Suprapubic skin (tissue), 4 donors: ENCODE measurements at places on chromosomes 16 and 17. TPM values are rescaled to one million over a fixed set of nuclear protein-coding genes. Genes with fewer than 3 reads are reported as not detected.

The ZNF646 gene
- 19.2 TPM for total RNA-seq

The ZDHHC1 gene
- total RNA-seq, result 24.8 TPM

The TMEM235 gene
- not detected for total RNA-seq

The SULT1A4 gene
- 11.0 TPM for total RNA-seq

- no peak overlapping the region for H3K27ac ChIP-seq
- no peaks in the 10 kb centered on the region for H3K36me3 ChIP-seq
- peaks cover 15% of the 10 kb centered on the region for H3K4me1 ChIP-seq
- no peak overlapping the region for H3K4me3 ChIP-seq
Measured at GRCh38 chr17:74353446-74354060, 8.1 kb downstream of the BTBD17 start.

DNA sequence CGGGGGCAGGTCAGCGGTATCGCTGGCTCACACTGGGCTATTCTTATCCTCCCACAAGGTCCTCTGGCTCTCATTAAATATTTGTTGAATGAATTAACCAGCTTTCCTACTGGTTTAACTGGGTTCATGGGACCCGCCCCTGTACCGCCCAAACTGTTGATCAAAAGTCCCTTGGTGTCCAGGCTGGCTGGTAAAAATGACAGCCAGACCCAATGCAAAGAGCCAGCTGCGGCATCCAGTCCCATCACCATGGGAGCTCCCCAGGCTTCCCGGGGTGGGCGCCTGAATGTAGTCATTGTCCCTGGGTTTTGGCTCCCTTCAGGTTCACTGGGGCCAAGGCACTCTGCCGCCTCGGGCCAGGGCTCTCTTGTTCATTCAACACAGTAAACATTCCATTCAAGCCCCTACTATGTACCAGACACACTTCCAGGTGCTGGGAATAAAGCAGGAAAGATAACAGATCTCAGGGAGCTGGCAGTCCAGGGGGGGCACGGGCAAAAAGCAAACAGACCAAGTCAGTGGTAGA, 11.7 kb upstream of the ATP2C2 start:
- H3K4me3 ChIP-seq, result no peak overlapping the region
- DNase-seq, result no peak
- H3K36me3 ChIP-seq, result no peaks in the 10 kb centered on the region
- H3K27me3 ChIP-seq, result no peaks in the 10 kb centered on the region

- peak overlapping the region; percentile 96 for H3K4me3 ChIP-seq
- H3K27me3 ChIP-seq, result no peaks in the 10 kb centered on the region
- peaks cover 41% of the 10 kb centered on the region for H3K4me1 ChIP-seq
- H3K36me3 ChIP-seq, result no peaks in the 10 kb centered on the region
- H3K27ac ChIP-seq, result peak overlapping the region; percentile 71
- peak; percentile 71 for DNase-seq
Measured at GRCh38 chr17:80101946-80102663, 724 bp downstream of the GAA start.

GRCh38 chr16:13390093-13390985, 488.9 kb downstream of the SHISA9 start:
- DNase-seq, result no peak
- H3K36me3 ChIP-seq, result no peaks in the 10 kb centered on the region
- no peak overlapping the region for H3K4me3 ChIP-seq
- H3K4me1 ChIP-seq, result no peaks in the 10 kb centered on the region

DNA sequence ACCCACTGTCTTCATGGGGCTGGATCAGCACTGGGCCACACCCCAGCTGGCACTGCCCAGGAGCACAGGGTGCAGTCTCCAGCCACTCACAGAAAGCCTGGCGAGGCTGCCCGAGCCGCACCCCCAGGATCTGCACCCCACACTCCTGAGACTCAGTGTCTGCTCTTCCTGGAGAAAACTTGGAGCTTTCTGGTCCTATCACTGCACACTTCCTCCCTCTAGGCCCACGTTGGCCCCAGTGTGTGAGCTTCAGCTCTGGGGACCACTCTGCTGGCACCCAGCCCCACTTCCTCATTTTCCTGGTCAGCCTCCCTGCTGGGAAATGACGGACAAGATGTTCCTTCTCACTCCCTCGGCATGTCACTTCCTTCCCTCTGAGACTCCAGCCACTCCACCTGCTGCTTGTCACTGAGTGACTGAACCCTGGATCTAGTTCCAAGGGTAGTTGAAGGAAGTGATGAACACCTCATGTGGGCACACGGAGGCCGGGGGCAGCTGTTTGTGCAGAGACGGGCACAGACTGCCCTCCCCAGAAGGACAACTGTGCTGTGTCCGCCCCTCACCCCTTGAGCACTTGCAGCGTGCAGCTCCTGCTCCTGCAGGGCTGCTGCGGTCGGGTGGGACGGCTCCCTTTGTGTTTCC, 29.0 kb downstream of the ZC3H18 start:
- no peak overlapping the region for H3K4me3 ChIP-seq
- peak overlapping the region; percentile 20 for H3K27ac ChIP-seq
- H3K36me3 ChIP-seq, result peaks cover 46% of the 10 kb centered on the region
- peak; percentile 80 for DNase-seq

DNA sequence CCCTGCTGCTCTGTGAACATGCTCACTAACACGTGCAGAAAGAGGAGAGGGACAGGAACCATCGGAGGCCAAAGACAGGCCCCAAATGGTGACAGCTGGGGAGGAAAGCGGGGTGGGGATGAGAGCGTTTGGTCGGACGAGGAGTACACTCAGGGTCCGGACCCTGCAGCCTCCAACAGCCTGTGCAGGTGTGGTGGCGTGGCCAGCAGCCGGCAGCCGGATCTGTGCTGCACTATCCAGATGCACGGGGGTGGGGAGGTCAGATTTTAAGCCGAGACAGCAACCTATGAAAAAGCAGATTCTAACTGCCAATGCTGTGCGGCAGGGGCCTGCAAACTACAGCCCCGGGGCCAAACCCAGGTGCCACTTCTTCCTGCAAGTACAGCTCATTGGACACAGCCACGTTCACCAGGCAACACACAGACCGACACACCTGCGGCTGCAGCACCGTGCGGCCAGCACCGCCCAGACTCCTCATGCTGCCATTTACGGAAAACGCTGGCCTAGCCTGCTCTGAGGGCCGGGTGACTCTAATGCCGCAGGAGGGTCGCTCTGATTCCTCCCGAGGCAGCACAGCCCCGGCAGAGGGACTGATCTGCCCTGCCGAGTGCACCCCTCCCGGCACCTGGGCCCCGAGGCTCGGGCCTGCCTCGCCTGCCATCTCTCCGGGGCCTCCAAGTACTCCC, 21.2 kb downstream of the SLC16A3 start:
- no peak for DNase-seq
- peaks cover 99% of the 10 kb centered on the region for H3K36me3 ChIP-seq
- H3K27me3 ChIP-seq, result no peaks in the 10 kb centered on the region
- H3K27ac ChIP-seq, result no peak overlapping the region

- H3K27ac ChIP-seq, result no peak overlapping the region
- DNase-seq, result no peak
- H3K4me1 ChIP-seq, result no peaks in the 10 kb centered on the region
- H3K4me3 ChIP-seq, result no peak overlapping the region
Measured at GRCh38 chr17:53353919-53354351, 468.8 kb upstream of the KIF2B start.
